ENCODE measurements at places on chromosomes 11 and 22.

DNA sequence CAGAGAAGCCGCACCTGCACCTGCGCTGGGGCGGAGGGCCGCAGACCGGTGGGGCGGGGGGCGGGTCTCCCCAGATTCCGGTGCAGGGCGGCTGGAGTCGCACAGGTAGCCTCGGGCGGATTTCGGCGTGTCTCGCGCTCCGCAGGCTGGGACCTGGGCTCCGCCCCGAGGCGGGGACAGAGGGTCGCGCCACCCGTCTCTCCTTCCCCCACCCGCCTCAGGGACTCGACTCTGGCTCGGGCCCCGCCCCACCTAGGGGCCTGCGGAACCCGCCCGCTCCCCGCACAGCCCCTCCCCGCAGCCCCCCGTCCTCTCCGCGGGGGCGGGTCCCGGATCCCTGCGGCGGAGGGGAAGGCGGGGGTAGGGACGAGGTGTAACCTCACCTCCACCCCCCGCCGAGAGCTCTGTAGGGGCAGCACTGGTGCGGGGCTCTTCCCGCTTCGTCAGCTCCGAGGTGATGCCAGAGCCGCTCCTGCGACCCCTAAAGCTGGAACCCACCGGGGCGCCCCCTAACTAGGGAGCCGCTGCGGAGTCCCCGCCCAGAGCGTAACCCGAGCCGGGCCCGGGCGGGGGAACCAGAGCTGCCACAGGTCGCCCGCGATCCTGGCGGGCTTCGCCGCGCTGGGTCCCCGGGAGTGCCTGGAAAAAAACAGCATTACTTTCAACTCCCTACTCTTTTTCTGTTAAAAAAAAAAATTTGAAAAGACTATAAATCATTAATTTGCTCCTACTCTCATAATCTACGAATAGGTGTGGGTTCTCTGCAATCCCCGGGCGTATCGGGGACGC, at the start of gene SLC29A2:
TSS of gene SLC29A2 (minus strand) at position 134 of the 789 bp plus-strand sequence. CDS start 169 bp downstream, outside the sequence.
- DNase-seq: peak; percentile 83

- DNase-seq: no peak
Measured at GRCh38 chr11:32500001-32500400, 64.7 kb upstream of the WT1 start.

DNA sequence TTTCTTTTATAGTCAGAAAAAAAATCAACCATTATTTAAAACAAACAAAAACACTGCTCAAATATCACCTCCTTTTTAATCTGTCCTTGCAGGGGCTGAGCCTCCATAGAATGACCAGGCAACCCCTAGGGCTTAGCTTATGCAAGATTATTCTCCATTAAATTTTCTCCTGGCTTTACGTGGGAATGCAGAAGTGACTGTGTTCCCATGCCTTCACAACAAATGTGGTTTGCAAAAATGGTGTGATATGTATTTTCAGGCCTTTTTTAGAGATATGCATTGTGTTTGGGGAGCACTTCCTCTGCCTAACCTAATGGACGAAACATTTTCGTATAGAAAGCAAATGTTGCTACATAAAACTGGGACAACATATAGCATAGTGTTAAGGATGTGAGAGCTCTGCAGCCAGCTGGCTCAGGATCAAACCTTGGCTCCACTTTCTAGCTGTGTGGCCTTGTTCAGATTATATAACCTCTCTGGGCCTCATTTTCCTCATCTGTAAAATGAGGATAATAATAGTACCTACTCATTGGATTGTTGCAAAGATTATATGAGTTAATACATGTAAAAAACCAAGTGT, 82.6 kb downstream of the PARVA start:
- DNase-seq: no peak

GRCh38 chr11:109996060-109996459, 97.1 kb upstream of the ZC3H12C start:
- DNase-seq: no peak

GRCh38 chr11:73651252-73651651, 4.9 kb downstream of the PLEKHB1 start:
- DNase-seq: no peak

GRCh38 chr11:86687185-86687778, 14.9 kb upstream of the ME3 start:
- DNase-seq: no peak

- no peak for DNase-seq
Measured at GRCh38 chr11:17599460-17599925, 52.4 kb downstream of the OTOG start.

DNA sequence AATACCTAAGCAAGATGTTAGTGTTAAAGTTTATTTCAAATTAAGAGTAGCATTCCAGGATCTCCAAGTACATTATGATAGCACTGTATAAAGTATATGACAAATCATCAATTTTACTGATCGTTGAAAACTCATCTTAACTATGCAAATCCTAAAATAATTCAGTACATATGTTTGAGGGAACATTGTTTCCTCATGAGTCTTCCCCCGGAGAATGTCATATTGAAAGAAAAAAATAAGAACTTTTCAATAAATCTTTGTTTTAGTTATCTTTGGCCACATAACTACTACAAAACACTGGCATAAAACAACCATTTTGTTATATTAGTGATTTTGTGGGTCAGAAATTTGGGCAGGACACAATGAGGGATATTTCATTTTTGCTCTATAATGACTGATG, 135.4 kb downstream of the METTL15 start:
- DNase-seq: no peak

DNA sequence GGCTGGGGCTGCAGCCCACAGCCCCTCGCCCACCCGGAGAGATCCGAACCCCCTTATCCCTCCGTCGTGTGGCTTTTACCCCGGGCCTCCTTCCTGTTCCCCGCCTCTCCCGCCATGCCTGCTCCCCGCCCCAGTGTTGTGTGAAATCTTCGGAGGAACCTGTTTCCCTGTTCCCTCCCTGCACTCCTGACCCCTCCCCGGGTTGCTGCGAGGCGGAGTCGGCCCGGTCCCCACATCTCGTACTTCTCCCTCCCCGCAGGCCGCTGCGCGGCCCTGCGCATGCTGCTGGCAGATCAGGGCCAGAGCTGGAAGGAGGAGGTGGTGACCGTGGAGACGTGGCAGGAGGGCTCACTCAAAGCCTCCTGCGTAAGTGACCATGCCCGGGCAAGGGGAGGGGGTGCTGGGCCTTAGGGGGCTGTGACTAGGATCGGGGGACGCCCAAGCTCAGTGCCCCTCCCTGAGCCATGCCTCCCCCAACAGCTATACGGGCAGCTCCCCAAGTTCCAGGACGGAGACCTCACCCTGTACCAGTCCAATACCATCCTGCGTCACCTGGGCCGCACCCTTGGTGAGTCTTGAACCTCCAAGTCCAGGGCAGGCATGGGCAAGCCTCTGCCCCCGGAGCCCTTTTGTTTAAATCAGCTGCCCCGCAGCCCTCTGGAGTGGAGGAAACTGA, 731 bp downstream of the GSTP1 start:
- peak; percentile 30 for DNase-seq

- DNase-seq: no peak
Measured at GRCh38 chr11:132254906-132255305, 884.5 kb downstream of the NTM start.

DNA sequence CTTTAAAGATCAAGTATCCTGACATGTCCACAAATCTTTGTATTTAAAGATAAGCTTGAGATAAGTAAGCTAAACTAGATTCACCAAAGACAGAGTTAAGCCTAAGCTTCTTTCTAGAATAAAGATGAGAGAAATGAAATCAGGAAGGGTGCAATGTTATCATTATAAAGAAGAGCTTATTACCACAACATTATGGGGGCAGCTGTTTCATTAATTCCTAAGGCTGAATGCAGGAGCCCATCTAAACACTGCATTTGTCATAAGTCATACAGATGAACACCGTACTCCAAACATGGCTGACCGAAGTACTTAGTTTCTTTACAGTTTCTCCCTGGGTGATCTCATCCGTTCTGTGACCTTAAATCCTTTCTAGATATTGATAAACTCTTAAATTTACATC, 16.3 kb downstream of the FDX1 start:
- DNase-seq: no peak

DNA sequence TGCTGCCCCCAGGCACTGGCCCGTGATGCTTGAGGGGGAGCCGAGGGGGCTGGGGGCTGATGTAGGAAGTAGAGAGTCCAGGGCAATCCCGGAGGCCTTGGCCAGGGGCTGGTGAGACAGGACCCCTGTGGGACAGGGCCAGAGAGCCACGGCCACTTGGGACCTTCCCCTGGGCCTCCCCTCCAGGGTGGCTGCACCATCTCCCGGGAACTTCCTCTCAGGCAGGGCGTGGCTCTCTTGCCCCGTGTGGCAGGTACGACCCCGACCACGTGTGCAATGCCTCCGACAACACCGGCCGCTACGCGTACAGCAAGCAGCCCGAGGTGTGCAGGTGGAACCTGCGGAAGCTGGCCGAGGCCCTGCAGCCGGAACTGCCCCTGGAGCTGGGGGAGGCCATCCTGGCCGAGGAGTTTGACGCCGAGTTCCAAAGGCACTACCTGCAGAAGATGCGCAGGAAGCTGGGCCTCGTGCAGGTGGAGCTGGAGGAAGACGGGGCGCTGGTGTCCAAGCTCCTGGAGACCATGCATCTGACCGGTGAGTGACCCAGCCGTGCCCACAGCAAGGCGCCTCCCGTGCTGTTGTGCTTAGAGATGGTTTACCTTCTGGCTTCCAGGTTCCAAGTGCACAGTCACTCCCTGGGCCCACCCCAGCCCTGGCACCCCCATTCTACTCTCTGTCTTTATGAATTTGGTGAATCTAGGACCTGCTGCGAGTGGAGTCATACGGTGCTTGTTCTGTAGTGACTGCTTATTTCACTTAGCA, 9.7 kb downstream of the SELENOO start:
- DNase-seq: no peak

DNA sequence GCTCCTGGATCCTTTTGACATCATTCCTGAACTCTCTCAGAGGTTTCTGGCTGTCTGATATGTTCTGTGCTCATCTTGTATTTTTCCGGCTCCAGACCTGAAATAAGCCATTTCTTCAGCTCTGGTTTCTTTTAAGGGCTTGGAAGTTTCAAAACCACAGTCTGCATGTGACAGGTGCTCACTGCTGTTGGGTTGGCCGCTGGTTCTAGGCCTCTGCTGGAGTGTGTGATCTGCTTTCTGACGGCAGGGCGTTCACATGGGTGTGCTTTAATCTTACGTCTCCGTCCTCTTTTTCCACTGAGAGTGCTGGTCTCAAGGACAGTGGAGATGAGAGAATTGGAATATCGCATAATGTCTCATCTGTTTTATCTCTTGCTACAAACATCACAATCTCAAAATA, 10.3 kb downstream of the ZBED4 start:
- no peak for DNase-seq

GRCh38 chr11:57620467-57620866, 23.0 kb downstream of the SERPING1 start:
- no peak for DNase-seq

DNA sequence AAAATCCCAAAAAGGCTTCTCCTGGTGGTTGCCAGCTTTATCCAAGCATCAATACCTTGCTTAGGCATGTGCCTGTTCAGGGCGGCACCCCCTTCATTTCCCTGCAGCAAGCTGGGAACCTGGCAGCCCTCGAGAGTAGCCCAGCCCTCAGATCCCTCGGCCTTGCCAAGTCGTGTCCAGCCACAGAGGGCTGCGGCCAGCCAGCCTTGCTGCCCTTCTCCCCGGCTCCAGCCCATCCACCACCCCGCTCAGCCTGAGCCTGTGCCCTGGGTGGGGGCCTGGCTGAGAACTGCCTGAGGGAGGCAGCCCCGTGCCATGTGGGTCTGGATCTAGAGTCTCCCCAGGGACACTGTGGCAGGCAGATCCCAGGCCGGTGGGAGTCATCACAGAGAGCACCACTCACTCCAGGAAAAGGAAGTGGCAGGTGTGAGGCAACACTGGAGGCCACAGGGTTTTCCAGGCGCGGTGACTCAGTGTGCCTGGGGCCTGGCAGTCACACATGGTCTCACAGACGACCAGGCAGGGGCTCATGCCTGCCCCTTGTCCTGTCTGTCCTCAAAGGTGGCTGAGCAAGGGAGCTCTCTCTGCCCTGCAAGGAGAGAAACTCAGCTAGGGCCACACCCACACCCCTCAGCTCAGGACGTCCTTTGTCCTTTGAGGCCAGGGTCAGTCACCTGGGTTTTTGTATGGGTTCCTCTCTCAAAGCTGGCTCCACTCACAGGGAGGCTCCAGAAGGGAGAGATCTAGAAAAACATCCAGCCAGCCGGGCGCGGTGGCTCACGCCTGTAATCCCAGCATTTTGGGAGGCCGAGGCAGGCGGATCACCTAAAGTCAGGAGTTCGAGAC, 12.2 kb upstream of the CDC42BPG start:
- DNase-seq: peak; percentile 42

- peak; percentile 0 for DNase-seq
Measured at GRCh38 chr11:2215230-2215560, 43.6 kb upstream of the TH start.

DNA sequence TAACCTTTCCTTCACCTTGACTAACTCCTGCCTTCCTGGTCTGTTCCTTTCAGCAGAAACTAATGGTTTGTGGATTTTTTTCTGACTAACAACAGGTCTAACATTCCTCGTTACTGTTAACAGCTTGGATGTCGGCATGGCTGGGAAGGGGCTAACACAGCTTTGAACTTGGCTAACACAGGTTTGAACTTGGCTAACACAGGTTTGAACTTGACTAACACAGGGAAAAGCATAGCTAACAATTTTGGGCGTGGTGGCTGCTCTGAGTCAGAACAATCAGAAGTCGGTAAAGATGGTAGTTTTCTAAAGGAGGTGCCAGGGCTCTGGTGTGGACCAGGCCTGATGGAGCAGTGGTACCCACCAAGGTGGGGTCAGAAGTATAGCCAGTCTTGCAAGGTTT, 16.1 kb downstream of the MIAT start:
- no peak for DNase-seq

DNA sequence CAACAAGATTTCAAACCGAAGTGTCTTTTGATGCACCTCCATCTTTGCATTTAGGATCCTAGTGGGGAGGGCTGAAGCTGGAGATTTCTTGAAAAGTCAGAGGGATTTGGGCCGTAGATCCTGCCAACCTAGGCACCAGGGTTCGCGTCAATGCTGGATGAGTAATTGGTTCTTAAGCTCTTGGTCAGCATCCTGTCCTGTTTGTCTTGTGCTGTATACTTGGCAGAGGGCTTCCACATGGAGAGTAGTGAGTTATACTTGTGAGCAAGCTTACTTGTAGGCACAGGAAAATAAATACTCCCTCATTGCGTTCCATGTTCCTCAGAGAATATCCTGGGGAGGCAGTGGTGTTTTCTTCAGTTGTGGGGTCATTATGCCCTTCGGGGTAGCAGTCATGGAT, 12.6 kb downstream of the INSC start:
- DNase-seq: no peak

DNA sequence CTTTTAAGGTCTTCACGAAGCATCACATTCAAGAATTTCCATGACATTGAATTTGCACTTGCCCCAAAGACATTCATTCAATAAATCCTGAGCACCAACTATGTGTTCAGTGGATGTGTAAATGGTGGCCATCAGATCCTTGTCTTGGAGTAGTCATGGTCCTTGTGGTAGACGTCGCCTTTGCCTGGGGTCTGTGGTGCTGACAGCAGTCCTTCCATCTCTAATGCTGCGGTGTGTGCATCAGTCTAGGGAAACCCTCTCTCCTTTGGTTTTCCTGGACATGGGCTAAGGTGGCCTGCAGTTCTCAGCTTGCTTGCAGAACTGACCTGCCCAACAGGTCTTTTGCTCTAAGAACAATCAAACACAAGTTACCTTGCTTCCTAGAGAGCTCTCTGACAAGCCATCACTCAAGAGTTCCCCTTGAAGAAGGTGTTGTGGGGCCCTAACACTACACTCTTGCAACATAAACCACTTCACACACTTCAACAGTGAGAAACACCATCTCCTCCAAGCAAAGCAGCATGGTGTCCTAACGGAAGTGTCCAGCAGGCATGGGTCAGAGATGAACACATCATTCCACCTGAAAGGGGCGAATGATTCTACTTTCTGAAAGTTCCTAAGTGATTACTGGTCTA, 72.1 kb downstream of the BUD13 start:
- DNase-seq: no peak

- no peak for DNase-seq
Measured at GRCh38 chr11:13958641-13959400, 3.7 kb upstream of the SPON1 start.

- DNase-seq: no peak
Measured at GRCh38 chr22:20102203-20102780, 13.6 kb upstream of the RANBP1 start.

All from stimulated activated CD4-positive, alpha-beta T cell treated with anti-CD3 and anti-CD28 coated beads, Interleukin-4, amount 100 ng/mL, for 4 hours (primary cell).